Suprapubic skin (tissue), 4 donors: ENCODE measurements at places on chromosomes 1 and 21.

GRCh38 chr1:59290193-59290949 lies 6.5 kb upstream of the FGGY start:
- no peak overlapping the region for H3K4me3 ChIP-seq
- no peak overlapping the region for H3K27ac ChIP-seq
- DNase-seq: no peak
- H3K4me1 ChIP-seq: no peaks in the 10 kb centered on the region
- H3K36me3 ChIP-seq: no peaks in the 10 kb centered on the region

DNA sequence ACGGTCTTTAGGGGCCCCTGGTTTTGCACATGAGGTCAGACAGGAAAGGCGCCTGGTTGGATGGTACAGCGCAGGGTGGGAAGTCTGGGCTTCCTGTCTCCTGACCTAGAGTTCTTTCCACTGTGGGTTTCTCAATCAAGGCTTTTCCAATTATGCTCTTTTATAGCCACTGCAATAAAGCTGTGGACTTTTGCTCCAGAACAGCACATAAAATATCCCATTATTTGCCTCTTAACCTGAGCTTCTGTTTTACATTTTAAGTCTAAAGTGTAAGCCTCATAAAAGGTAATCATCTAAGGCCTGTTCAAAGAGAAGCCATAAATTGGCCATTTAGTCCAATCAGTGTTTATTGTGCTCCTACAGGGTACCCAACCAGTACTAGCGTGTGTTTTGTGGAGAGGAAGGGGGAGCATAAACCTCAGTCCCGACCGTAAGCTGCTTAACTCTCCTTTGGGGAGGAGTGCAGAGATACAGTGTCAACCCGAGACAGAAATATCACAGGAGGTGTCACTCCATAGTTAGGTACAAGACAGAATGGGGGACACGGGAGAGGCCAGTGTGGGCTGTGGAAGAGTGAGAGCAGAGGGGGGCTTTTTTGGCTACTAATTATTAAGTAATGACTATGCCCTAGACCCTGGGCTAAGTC lies 270.0 kb downstream of the TRABD2B start:
- H3K27me3 ChIP-seq: peaks cover 38% of the 10 kb centered on the region
- no peak for DNase-seq
- peaks cover 21% of the 10 kb centered on the region for H3K4me1 ChIP-seq

GRCh38 chr1:175369696-175370095 lies 177.1 kb upstream of the KIAA0040 start:
- no peaks in the 10 kb centered on the region for H3K27me3 ChIP-seq
- DNase-seq: no peak
- no peak overlapping the region for H3K4me3 ChIP-seq
- no peak overlapping the region for H3K27ac ChIP-seq

- H3K27ac ChIP-seq: no peak overlapping the region
- H3K36me3 ChIP-seq: no peaks in the 10 kb centered on the region
- H3K4me3 ChIP-seq: no peak overlapping the region
- peaks cover 3% of the 10 kb centered on the region for H3K4me1 ChIP-seq
- H3K27me3 ChIP-seq: peaks cover 20% of the 10 kb centered on the region
- DNase-seq: no peak
Observed at GRCh38 chr1:41291195-41291594, 49.1 kb upstream of the SCMH1 start.

DNA sequence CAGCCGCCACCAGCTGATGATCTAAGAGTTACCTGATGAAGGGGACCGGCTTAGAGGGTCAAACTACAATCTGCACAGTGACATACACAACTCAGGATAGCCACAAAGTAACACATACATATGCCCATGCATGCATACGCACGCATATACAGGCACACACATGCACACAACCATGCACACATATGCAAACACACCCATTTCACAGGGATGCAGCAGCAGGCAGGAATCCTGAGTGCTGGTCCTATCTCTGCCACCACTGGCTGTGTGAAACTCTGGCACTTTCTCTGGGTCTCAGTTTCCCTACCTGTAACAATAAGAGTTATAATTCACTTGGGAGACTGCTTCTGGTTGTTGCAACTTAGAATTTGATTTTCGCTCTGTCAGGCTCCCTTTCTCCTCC lies 520.2 kb downstream of the PTPRU start:
- H3K4me1 ChIP-seq: no peaks in the 10 kb centered on the region
- H3K27me3 ChIP-seq: peaks cover 10% of the 10 kb centered on the region
- H3K27ac ChIP-seq: no peak overlapping the region
- DNase-seq: no peak
- no peak overlapping the region for H3K4me3 ChIP-seq

DNA sequence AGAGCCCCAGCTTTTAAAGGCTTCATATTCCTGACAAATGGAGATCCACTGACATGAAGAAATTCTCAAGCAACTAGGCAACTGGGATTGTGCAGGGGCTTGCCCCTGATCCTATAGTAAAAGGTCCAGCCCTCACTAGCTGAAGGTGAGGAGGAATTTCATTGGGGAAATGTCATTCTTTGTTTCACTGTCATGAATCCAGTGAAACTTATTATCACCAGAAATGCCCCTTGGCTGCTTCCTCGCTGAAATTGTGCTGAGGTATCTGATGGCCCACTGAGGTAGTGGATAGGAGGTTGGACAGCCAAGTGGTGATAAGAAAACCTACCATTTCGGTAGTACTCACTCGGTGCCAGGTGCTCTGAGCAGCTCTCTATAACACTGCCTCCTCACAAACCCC lies 36.2 kb downstream of the CCN1 start:
- DNase-seq: no peak
- H3K4me3 ChIP-seq: no peak overlapping the region
- peaks cover 8% of the 10 kb centered on the region for H3K4me1 ChIP-seq
- H3K27me3 ChIP-seq: no peaks in the 10 kb centered on the region

GRCh38 chr1:76136894-76137293 lies 62.3 kb downstream of the ST6GALNAC3 start:
- peaks cover 4% of the 10 kb centered on the region for H3K4me1 ChIP-seq
- H3K36me3 ChIP-seq: no peaks in the 10 kb centered on the region
- H3K4me3 ChIP-seq: no peak overlapping the region

- peaks cover 6% of the 10 kb centered on the region for H3K36me3 ChIP-seq
- H3K27me3 ChIP-seq: no peaks in the 10 kb centered on the region
- DNase-seq: no peak
- no peak overlapping the region for H3K4me3 ChIP-seq
Observed at GRCh38 chr1:46183079-46183847, 7.0 kb upstream of the P3R3URF start.

DNA sequence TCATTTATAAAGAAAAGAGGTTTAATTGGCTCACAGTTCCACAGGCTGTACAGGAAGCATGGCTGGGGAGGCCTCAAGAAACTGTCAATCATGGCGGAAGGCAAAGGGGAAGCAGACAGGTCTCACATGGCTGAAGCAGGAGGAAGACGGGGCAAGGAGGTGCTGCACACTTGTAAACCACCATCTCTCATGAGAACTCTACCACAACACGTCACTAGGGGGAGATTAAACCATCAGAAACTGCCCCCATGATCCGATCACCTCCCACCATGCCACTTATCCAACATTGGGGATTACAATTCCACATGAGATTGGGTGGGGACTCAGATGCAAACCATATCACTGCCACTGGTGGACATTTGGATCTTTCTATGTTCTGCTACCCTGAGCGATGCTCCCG lies 351.4 kb downstream of the NPHP4 start:
- H3K27ac ChIP-seq: no peak overlapping the region
- peak; percentile 21 for DNase-seq
- H3K36me3 ChIP-seq: no peaks in the 10 kb centered on the region
- H3K27me3 ChIP-seq: peaks cover 8% of the 10 kb centered on the region
- no peak overlapping the region for H3K4me3 ChIP-seq
- H3K4me1 ChIP-seq: no peaks in the 10 kb centered on the region

DNA sequence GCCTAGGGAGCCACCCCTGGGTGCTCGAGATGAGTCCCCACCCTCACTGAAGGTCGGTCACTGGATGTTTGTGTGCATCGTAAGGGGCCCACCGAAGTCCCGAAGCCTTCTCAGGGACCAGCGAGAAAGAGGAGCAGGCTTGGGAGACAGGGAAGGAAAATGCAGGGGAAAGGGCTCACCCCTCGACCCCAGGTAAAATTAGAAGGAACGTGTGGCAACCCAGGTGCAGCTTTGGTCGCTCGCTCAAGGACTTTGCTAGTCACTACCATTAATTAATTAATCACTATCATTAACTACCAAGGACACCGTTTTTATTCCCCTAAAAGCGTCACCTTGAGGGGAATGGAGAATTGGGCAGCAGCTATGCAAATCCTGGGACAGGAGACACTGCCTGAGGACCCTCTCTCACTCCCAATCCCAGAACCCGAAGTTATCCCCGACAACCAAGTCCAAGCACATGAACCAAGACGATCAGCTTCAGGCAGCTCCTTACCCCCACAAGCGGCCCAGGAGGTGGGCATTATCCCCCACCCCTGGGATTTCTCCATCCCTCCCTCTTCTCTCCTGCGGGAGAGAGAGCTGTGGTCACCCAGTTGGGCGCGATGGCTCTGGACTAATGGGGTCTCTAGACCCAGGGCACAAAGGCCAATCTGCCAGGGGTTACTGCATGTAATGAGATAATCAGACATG lies 4.2 kb upstream of the SIM2 start:
- H3K4me1 ChIP-seq: peaks cover 58% of the 10 kb centered on the region
- no peak for DNase-seq
- H3K27ac ChIP-seq: no peak overlapping the region
- H3K4me3 ChIP-seq: no peak overlapping the region
- no peaks in the 10 kb centered on the region for H3K36me3 ChIP-seq
- peaks cover 100% of the 10 kb centered on the region for H3K27me3 ChIP-seq

- no peak for DNase-seq
- no peaks in the 10 kb centered on the region for H3K27me3 ChIP-seq
- no peaks in the 10 kb centered on the region for H3K36me3 ChIP-seq
Observed at GRCh38 chr1:172700556-172700955, 41.7 kb downstream of the FASLG start.

GRCh38 chr1:7681401-7681800 lies 89.7 kb upstream of the VAMP3 start:
- H3K4me3 ChIP-seq: no peak overlapping the region
- no peak overlapping the region for H3K27ac ChIP-seq
- no peaks in the 10 kb centered on the region for H3K27me3 ChIP-seq
- no peak for DNase-seq
- no peaks in the 10 kb centered on the region for H3K36me3 ChIP-seq
- peaks cover 16% of the 10 kb centered on the region for H3K4me1 ChIP-seq

DNA sequence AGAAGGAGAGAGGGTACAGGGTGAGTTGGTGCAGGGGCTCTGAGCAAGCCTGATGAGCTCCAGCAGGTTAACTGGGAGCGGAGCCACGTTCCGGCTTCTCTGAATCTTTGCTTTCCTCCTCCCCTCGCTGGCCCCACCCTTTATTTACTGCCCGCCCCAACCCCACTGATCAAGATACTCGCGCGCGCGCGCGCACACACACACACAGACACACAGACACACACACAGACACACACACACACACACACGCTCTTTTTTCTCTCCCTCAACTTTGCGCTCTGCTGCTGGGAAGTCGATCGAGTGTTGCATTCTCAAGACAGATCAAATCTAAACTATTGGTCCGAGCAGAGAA lies at the start of gene GRIK1:
Gene GRIK1, minus strand, starts transcription at position 73 of the 352 bp plus-strand sequence.
- DNase-seq: no peak
- H3K27ac ChIP-seq: no peak within 1 kb of the TSS
- no peaks in the 10 kb centered on the region for H3K36me3 ChIP-seq
- peaks cover 10% of the 10 kb centered on the region for H3K4me1 ChIP-seq
- peak within 1 kb of the TSS; percentile 38 for H3K4me3 ChIP-seq

- peaks cover 68% of the 10 kb centered on the region for H3K4me1 ChIP-seq
- no peaks in the 10 kb centered on the region for H3K36me3 ChIP-seq
- DNase-seq: no peak
- no peaks in the 10 kb centered on the region for H3K27me3 ChIP-seq
Observed at GRCh38 chr1:184389446-184389845, 2.6 kb downstream of the C1orf21 start.

GRCh38 chr1:68103884-68104554 lies 53.6 kb upstream of the DIRAS3 start:
- no peak overlapping the region for H3K4me3 ChIP-seq
- no peaks in the 10 kb centered on the region for H3K4me1 ChIP-seq
- H3K27ac ChIP-seq: no peak overlapping the region
- H3K27me3 ChIP-seq: no peaks in the 10 kb centered on the region
- no peak for DNase-seq

DNA sequence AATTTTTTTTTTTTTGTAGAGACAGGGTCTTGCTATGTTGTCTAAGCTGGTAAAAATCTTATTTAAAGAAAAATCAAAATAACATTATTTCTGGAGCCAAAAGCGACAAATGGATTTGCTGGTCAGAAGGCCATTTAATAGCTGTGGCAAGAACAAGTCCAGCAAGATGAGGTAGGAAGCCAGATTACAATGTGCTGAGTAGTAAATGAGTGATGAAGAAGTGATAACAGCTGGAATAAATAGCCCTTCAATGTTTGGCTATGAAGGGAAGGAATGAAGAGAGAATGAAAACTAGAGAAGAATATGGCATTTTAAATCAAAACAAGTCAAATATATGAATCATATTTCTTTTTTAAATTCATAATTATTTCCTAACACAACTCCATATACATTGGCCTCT lies 34.5 kb downstream of the SYDE2 start:
- no peaks in the 10 kb centered on the region for H3K27me3 ChIP-seq
- no peak for DNase-seq
- no peak overlapping the region for H3K4me3 ChIP-seq
- H3K36me3 ChIP-seq: no peaks in the 10 kb centered on the region
- H3K27ac ChIP-seq: no peak overlapping the region

DNA sequence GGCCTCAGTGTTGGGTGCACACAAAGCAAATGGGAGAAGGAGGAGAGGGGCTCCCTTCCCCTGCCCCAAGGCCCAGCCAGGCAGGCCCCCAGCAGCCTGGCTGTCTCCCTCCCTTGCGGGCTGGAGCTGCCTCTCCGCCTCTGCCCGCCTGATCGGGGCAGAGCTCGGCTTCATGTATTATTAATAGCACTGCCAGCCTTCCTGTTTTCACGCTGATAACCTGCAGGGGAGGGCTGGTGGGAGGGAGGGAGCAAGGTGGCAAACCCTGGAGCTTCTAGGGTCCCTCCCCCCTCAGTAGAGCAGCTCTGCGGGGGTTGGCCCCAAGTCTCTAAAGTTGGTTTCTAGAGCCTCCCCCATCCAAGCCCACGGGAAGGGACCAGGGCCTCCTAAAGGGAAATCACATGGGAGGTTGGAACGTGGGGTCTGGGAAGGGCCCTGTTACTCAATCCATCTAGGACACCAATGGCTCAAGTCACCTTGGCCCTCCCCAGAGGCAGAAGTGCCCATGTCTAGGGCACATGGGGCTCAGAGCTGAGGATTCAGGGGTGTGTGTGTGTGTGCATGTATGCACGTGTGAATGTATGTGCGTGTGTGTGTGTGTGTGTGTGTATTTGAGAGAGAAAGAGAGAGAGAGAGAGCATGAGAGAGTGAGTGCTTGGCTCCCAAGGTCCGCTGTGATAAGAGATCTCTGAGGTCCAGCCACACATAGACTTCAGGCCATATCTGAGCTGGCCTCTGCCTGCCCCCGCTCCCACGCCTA lies 21.8 kb upstream of the POU3F1 start:
- no peak for DNase-seq
- no peak overlapping the region for H3K27ac ChIP-seq
- H3K36me3 ChIP-seq: no peaks in the 10 kb centered on the region
- peaks cover 14% of the 10 kb centered on the region for H3K27me3 ChIP-seq
- no peak overlapping the region for H3K4me3 ChIP-seq
- H3K4me1 ChIP-seq: peaks cover 57% of the 10 kb centered on the region
